ENCODE measurements at places on chromosomes 3 and 15.

DNA sequence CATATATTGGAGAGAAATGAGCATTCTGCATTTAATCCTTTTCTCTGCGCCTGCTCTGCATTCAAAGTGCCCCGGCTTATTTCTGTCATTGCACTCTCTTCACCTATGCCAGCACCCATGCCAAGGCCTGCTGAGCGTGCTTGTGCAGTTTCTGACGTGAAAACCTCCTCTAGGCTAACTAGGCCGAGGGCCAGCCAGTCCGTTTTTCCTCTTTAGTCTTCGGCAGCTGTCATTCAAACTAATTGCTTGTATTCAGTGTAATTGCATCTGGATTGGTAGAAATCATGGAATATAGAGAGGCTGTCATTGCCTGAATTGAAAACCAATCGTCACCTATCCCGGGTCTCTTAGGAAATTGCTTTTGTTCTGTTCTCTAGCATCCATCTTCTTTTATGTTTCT lies 94.0 kb downstream of the ARPP21 start:
- no peak for DNase-seq

- DNase-seq, result no peak
These were observed 16.7 kb downstream of the MAPKBP1 start for GRCh38 chr15:41790756-41791546.

- DNase-seq, result no peak
These were observed 53.5 kb downstream of the DGKG start for GRCh38 chr3:186308549-186308948.

GRCh38 chr15:67146234-67146633 lies 80.8 kb downstream of the SMAD3 start:
- DNase-seq, result no peak

Data from cerebellar nuclear complex (tissue), 1 donor.